ENCODE measurements at places on chromosomes 11 and 22.

- no peak for DNase-seq
Observed at GRCh38 chr11:12356944-12357655, 20.3 kb upstream of the PARVA start.

- no peak for DNase-seq
Observed at GRCh38 chr11:106391771-106392420, 314.4 kb downstream of the AASDHPPT start.

DNA sequence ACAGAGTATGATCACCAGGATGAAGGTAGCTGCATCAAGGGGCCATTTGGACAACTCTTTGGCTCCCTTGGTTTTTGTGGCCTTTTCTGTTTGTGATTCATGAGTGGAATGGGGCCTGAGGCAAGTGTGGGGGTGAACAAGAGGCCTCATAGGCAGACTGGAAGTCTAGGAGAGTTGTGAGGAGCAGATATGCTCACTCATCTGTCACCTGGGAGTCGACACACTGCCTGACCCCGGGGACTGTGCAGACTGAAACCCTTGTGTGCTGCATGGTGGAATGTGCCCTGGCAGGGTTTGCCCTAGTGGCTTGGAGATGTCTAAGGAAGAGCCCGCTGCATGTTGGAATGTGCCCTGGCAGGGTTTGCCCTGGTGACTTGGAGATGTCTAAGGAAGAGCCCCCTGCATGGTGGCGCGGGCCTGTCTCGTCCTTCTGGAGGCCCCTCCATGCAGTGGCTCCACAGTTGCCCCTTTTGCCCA is 60.0 kb downstream of the MED15 start:
- DNase-seq: no peak

- no peak for DNase-seq
Observed at GRCh38 chr11:6604081-6604626, 580 bp downstream of the ILK start.

DNA sequence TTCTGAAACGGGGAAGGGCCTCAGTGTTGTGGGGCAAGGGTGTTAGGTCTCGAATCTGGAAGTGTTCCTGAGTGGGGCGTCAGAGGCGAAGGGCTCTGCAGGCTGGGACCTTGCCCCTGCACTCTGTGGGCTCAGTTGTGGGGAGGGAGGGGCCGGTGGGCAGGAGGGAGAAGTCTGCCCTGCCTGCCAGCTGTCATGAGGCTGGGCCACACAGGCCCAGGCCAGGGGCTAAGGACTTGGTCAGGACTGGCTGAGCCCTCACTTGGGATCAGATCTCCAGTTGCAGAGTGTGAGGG is at the start of gene CRACR2B:
Gene CRACR2B (plus strand): TSS at position 23 of the 296 bp plus-strand sequence. CDS start 689 bp downstream, outside the sequence.
- DNase-seq: no peak

DNA sequence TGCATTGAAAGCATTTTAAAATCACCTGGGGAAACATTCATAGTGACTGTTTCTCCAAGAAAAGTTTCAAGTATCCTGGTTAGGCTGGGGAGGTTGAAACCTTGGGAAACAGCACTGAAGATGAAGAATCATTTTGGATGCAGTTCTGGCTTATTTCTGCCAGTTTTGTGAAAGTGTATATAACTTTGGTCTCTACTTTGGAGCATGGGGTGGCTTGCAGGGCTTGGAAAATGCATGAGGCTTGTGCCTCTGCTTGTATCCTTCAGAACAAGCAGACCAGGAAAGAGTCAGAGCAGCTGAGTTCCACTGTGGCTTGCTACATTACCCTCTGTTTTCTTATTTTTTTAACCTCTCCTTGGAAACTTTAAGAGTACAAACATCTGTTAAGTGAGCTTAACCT is 19.5 kb downstream of the SLC5A12 start:
- no peak for DNase-seq

DNA sequence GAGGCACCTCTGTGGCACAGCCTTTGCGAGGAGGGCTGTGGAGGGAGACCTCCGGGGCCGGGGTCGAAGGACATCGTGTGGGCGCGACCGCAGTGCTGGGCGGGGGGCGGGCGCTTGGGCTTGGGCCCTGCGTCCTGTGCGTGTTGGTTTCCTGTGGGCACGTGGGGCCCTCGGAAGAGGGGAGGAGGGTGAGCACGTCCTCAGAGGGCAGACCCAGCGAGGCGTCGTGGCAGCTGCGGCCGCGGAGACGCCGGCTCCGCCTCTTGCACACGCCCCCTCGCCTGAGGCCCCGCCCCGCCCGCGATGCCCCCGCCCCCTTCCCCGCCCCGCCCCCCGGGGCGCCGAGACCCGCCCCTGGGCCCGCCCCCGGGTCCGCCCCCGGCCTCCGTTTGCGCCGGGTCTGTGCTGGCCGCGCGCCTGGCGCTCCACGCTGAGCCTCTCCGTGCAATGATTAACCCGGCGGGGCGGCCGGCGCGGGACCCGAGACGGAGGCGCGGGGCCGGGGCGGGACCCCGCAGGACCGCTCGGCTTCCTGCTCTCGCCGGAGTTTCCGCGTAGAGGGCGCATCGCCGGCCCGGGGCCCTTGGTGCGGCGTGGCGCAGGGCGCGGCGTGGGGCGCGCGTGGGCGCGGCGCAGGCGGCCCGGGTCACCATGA is at the start of gene PRR5:
Gene PRR5 (plus strand): TSS at position 381 of the 655 bp plus-strand sequence. CDS start 271 bp downstream, at position 652.
- no peak for DNase-seq

DNA sequence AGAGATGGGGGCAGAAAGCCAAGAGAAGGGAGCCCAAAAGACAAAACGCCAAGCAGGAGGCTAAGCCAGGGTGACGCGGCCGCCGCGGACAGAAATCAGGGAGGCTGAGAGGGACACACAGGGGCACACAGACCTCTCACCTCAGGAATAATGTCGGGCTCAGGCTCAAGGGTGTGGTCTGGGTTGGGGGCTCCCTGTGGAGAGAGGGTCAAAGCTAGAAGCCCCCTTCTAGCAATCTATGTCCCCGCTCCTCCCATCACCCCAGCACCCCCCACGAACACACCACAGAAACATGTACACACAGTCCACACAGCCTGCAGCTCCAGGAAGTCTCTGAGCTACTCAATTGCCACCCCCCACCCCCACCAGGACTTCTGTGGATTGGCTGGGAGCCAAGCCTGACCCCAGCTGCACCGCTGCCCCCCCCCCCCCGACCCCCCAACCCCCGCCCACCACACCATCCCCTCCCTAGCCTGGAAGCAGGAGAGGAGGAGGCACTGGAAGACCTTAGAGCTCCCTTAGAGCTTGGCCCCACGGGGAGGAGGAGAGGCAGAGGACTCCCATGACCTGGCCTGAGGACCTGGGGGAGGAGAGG is 6.9 kb downstream of the BCL9L start:
- DNase-seq: no peak

DNA sequence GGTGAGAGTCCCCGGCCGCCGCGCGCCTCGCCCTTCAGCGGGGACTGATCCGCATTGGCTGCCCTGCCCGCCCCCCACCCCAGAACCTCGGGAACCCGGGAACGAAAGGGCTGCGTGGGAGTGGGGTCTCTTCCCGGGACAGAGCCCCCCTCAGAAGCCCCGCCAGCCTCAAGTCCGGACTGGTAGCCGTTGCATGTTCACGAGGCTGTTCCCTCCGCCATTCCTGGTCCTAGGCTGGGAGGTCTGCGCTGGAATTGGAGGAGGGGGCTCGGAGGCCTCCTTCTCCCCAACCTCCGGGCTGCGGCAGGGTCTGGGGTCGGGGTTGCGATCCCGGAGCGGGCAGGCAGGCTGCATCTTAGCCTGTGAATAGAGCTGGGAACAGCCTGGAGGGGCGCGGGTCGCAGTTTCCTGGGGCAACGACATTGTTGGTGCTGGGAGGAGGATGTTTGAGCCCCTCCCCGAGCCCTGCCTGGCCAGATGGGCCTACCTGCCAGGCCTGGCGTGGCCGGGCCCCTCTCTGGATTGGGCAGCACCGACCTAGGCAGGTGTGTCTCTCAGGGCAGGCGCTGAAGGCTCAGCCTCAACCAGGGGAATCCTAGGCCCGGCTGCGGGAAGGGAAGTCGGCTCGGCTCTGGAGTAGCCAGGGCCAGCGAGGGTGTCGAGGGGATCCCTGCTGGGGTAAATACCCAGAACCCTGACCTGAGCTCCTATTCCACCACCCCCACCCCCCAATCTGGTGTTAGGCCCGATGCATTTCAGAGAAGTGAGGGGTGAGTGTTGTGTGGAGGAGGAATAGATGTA is 670 bp downstream of the MAPK8IP1 start:
- DNase-seq: no peak

DNA sequence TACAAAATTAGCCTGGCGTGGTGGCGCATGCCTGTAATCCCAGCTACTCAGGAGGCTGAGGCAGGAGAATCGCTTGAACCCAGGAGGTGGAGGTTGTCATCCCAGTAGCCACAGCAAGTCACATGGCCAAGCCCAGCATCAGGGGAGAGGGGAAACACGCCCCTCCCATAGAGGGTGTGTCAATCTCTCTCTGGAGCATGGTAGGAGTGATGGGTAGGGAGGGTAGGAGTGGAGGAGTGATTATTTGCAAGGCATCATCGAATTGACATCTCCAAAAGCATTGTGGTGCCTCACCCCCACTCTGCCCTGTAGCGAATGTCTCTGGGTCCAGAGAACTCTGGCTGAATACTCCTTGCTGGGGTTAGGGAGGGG is 6.1 kb upstream of the SSTR3 start:
- no peak for DNase-seq

GRCh38 chr22:25080855-25081254 is 118.8 kb upstream of the CRYBB3 start:
- DNase-seq: no peak

GRCh38 chr11:68008381-68009337 is 1.5 kb upstream of the ALDH3B1 start:
- DNase-seq: no peak

GRCh38 chr11:43907028-43907975 is 26.7 kb downstream of the ALKBH3 start:
- DNase-seq: no peak

- DNase-seq: no peak
Observed at GRCh38 chr11:74476536-74476935, 9.2 kb upstream of the KCNE3 start.

- no peak for DNase-seq
Observed at GRCh38 chr11:123560006-123560405, 94.4 kb downstream of the SCN3B start.

GRCh38 chr11:66183494-66184048 is 84.9 kb upstream of the RAB1B start:
- no peak for DNase-seq

Measured in NCI-H187 treated with DMSO at 0.1 percent for 48 hours (cell line).